Thoracic aorta (tissue), 2 donors: ENCODE measurements at places on chromosomes 2 and 18. TPM values are rescaled to one million over a fixed set of nuclear protein-coding genes. Genes with fewer than 3 reads are reported as not detected.

DNA sequence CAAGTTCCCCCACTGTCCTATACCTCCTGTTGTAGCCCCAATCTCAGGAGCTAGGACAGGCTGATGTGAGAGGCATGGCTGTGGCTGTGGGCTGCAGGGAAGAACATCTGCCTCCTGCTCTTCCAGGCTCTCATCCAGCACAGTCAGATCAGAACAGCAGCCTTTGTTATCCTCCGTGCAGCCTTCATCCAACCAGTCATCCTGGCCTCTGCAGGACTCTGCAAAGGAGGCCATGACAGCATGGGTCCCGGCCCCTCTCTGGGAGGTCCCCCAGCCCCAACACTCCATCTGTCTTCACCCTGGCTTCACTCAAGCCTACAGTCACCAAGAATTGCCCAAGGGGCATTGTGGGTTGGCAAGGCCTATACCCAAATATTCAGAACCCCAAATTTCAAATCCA is 223.2 kb upstream of the COPS8 start:
- no peak for DNase-seq

DNA sequence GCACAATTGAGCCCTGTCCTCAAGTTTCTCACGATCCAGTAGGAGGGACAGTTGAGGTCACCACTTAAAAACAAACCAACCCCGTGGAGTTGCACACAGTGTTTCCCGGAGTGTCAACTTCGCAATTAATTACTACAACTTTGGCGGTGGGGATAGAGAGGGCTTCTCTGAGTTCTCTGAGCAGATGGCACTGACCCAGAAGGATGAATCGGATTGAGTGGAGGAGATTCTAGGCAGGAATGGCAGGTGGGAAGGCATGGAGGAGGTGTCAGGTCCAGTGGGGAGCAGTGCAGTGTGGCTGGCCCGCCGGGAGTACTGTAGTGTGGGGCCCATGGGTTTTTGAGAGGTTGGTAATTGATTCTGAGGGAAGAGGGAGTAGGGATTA is 12.0 kb downstream of the SIX3 start:
- no peak for DNase-seq

GRCh38 chr18:61541673-61542072 is 208.4 kb downstream of the CDH20 start:
- no peak for DNase-seq

DNA sequence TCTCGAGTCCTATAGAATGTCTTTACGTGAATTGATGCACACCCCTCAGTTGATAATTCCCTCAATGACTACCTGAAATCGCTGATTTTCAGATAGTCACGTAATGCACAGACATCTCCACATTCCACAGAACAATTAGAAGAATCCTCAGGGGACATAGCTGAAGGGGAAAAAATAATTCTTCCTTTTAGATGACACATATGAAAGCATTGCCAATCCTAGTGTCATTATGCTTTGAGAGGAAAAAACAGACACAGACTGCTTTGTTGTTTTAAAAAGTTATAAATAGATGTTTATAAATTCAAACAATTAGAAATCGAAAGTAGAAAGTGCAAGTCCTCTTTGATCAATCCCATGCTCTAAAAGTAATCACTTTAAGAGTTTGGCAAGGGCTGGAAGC is 100.6 kb upstream of the FN1 start:
- DNase-seq = no peak

GRCh38 chr2:17878281-17879136 is at the start of gene KCNS3:
TSS of gene KCNS3 (plus strand) at chr2:17878667. CDS start at chr2:17931009, 52,342 bp downstream.
- DNase-seq = no peak

DNA sequence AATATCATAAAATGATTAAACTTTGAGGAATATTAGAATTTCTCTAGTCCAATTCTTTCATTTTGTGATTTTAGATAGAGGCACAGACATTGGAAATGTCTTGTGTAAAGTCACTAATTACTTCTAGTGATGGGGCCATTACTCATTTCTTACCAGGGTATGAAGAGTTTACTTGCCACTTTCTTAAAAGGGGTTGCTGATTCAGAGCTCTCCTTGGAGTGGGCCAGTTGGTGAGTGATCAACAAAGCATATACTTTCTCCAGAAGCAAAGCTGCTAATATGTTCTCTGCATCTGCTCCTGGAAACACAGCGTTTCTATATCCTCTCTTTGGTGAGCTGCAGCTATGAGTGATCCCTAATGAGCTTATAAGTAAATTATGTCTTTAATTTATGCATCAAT is 408.9 kb upstream of the LRATD1 start:
- DNase-seq = no peak

- DNase-seq = no peak
Measured at GRCh38 chr2:11467129-11467649, 1.2 kb upstream of the E2F6 start.

- DNase-seq = no peak
Measured at GRCh38 chr2:168562971-168563370, 106.9 kb downstream of the CERS6 start.

GRCh38 chr2:224875841-224876240 is 159.7 kb upstream of the CCDC195 start:
- DNase-seq = no peak

GRCh38 chr2:43450617-43451016 is 145.2 kb downstream of the THADA start:
- DNase-seq = no peak

DNA sequence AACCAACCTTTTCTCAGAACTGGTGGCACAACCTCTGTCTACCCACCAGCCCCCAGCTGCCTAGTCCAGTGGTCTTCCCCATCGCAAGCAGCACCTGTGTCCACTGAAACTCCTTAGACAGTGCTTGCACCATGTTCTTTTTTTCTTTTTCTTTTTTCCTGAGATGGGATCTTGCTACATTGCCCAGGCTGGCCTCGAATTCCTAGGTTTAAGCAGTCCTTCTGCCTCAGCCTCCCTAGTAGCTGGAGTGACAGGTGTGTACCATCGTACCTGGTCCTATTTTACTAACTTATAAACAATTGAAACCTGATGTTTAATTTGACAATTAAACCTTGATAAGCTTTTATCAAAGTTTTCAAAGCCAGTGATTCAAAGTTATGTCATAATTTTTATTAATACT is 30.8 kb downstream of the SANBR start:
- DNase-seq = no peak

GRCh38 chr2:26579723-26580040 is 61.5 kb downstream of the CIB4 start:
- DNase-seq = no peak

DNA sequence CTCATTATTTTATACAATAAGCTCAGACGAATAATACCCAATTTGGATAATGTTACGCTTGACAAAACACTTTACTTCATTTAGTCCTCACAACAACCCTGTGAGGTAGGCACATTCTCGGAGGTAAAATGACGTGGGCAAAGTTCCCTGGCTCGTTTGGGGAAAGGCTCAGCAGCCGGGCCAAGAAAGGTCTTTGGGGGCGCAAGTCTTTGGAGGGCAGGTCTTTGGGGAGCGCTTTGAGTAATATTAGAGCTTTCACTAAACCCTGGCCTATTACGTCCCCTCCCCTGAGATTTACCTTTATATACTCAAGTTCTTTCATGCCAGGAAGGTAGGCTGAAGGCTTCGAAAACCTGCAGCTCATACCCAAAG is 427 bp downstream of the RBKS start:
- no peak for DNase-seq

The PROKR1 gene
- total RNA-seq = not detected

The FRZB gene
- 140 TPM for total RNA-seq

The C2orf15 gene
- total RNA-seq = 4.9 TPM

The INPP5D gene
- 49.7 TPM for total RNA-seq
